T-helper 1 cell (primary cell): ENCODE measurements at places on chromosomes 7 and 10.

- DNase-seq = no peak
Observed at GRCh38 chr7:115474137-115474536, 552.2 kb downstream of the MDFIC start.

- DNase-seq = no peak
Observed at GRCh38 chr7:141001122-141001521, 13.6 kb downstream of the MRPS33 start.

- no peak for DNase-seq
Observed at GRCh38 chr10:96532523-96532922, 18.8 kb upstream of the TLL2 start.

GRCh38 chr7:136803028-136803427 is 65.4 kb upstream of the CHRM2 start:
- DNase-seq = no peak

- DNase-seq = no peak
Observed at GRCh38 chr7:2140216-2141020, 92.3 kb downstream of the MAD1L1 start.

- no peak for DNase-seq
Observed at GRCh38 chr7:78063758-78064157, 265.2 kb downstream of the PHTF2 start.

DNA sequence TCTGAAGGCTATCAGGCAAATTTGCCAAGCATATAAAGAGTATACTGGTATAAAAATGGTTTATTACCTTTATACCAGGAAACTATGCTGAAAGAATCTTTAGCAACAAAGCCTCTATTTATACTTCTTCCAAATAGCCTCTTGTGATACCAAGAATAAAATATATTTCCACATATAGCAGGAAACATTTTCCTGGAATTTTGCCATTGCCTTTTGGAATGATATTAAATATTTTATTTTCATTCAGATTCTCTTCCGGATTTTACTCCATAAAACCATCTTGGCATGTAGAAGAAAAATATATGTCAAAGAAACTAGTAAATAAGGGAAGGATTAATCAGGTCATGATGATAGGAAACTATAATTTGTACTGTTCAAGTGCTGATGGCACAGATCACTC is 17.7 kb downstream of the SOSTDC1 start:
- DNase-seq = no peak

GRCh38 chr10:22568928-22569327 is 145.4 kb downstream of the PIP4K2A start:
- DNase-seq = no peak

DNA sequence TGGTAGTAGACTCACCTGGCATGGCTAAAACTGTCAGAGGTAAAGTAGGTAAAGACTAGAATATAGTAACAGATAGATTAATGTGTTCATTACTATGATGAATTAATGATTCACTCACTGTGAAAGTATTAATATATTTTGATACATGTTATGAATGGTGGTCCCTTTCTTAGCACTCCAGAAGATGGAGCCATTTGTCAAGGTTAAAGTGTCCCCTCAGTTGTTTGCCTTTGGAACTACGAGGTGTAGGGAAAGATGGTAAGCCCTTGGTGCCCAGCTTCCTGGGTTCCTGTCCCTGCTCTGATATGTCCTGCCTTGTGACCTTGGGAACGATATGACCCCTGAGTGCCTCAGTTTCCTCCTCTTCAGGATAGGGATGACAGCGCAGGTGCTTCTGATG is 49.4 kb downstream of the HTRA1 start:
- DNase-seq = no peak

DNA sequence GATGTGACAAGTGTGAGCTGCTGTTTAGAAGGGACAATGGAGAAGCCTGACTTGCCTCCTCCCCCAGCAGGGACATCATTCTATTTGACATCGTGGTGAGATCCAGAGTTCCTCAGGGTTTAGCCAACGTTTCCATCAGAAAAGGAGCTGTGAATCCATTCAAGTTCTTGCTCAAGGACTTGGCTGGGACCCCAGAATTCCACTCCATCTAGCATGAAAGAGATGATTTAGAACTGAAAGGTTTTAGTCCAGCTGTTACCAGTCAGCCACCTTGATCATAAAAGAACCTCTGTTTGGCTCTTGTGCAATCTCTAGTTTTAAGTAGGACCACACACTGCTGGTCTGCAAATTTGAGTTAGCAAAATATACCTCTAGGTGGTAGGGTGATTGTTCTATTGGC is 337.6 kb downstream of the FRMD4A start:
- DNase-seq = no peak

- DNase-seq = no peak
Observed at GRCh38 chr10:76309070-76309469, 877.6 kb downstream of the LRMDA start.

DNA sequence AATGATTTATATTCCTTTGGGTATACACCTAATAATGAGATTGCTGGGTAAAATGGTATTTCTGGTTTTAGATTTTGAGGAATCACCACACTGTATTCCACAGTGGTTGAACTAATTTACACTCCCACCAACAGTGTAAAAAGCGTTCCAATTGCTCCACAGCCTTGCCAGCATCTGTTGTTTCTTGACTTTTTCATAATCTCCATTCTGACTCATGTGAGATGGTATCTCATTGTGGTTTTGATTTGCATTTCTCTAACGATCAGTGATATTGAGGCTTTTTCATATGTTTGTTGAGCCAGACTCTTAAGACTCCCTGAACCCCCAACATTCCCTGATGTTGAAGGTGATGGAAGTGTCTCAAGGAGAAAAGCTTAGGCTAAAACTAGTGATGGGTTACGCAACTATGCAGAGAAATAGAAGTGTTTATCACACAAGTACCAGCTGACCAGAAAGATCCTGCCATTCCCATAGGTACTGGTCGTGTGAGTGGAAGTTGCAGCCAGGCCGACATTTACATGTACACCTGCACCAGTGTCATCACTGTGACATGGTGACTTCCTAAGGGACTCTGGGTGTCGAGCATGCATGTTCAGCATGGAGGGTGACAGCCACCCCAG is 711.2 kb upstream of the NRP1 start:
- DNase-seq = no peak

- no peak for DNase-seq
Observed at GRCh38 chr10:48431871-48432270, 125.4 kb downstream of the MAPK8 start.

- no peak for DNase-seq
Observed at GRCh38 chr7:17185690-17186070, 112.8 kb upstream of the AHR start.

DNA sequence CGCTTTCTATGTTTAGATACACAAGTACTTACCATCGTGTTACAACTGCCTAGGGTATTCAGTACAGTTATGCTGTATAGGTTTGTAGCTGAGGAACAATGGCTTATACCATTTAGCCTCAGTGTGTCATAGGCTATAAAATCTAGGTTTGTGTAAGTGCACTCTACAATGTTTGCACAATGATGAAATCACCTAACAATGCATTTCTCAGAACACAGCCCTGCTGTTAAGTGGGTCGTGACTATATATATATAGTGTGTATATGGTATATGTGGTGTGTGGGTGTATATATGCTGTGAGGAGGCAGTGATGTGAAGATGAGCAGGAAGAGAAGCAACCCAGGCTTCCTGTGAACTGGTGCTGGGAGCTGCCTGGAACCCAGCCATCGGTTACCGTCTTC is 65.6 kb upstream of the MKI67 start:
- DNase-seq = no peak

- peak; percentile 81 for DNase-seq
Observed at GRCh38 chr10:62614389-62615157, 189.9 kb upstream of the ADO start.

- DNase-seq = no peak
Observed at GRCh38 chr7:44320141-44320540, 5.3 kb downstream of the CAMK2B start.

- DNase-seq = no peak
Observed at GRCh38 chr7:52352013-52352981, 683.1 kb upstream of the POM121L12 start.

DNA sequence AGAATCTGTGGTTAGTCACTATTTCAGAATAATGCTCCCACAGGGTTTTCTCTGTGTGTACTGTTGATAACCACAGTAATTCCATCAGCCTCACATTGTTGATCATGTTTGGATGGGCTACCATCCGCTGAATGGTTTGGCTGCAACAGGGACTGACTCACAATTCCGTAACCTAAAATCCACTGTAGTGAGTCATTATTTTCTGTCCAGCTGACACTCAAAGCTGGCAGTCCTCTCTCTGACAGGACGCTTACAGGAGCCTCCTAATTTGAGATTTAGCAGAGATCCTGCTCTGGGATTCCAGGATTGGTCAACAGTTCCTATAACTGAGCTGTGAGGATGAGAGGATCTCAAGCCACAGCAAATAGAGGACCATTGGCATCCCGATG is 32.7 kb downstream of the VWA2 start:
- no peak for DNase-seq

GRCh38 chr10:69492746-69493462 is 41.6 kb downstream of the TSPAN15 start:
- DNase-seq = no peak

GRCh38 chr7:147664541-147664940 is 926.0 kb upstream of the C7orf33 start:
- no peak for DNase-seq
